ENCODE measurements at places on chromosomes 3 and 15.
A peak's percentile ranks its signal among the peaks of the same experiment; 100 is the strongest.

DNA sequence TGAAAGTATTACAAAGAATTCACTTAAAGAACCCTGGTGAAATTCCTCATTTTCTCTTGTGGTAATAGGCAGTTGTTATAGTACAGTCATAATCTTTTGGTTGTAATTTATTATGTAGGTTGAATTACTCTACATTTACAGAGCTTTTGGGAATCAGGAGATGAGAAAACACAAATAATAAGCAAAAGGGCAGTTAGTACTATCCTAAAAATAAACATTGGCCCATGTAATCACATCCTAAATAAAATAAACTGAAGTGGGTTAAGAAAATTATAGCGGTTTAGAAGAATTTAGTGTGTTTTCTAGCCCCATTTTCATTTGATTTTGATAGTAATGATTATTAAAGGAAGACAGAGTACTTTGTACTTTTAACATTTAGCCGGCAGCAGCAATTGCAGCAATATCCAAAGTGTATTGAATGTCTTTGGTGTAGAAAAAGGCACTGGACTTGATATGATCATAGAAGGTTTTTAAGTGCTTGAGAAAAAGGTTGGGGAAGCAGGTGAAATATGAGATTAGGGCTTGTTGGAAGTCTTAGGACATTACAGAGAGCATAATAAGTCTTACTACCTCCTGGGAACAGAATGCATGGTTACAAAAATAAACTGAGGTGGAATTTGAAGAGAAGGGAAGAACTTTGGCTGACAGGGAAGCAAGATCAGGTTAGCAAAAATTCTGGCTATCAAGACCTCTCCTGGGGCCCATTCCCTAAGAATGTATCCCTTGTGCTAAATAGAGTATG lies 79.9 kb downstream of the MBNL1 start:
- no peak for DNase-seq

GRCh38 chr15:47610736-47611135 lies 106.6 kb upstream of the SEMA6D start:
- no peak for DNase-seq

DNA sequence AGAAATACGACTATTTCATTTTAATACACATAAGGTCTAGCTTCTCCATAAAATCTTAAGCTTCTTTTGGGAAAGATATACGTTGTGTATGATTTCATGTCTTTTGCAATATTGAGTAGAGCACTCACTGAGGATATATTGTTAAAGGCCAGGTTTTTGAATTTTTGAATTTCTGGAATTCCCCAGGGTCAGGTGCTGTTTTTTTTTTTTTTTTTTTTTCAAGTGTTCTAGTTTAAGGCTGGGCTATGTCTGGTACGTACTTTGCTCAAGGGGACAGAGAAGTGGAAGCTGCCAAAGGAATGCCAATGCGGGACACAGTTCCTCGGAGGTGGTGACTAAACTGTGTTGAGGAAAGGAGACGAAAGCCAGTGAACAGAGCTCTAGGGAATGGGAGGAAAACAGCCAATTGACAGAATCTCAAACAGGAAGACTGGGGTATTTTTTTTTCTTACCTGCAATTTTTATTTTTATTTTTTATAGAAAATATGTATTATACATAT lies 510.5 kb upstream of the CBLB start:
- no peak for DNase-seq

DNA sequence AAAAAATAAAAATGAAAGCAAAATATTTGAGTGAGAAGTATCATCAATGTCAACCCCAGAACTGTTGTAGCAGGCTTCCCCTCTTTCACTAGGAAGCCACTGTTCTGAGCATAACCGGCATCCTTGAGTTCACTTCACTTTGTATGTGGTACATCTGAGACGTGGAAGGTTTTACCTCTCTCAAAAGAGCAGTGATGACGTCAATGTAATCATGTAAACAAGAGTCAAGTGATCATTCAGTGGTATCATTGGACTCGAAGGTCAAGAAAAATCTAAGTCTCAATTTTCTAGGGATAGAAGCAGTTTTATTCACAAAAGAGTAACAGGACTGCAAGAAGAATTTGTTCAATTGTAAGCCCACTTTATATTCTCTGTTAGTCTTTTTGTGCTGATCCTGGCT lies 339.8 kb upstream of the THRB start:
- no peak for DNase-seq

DNA sequence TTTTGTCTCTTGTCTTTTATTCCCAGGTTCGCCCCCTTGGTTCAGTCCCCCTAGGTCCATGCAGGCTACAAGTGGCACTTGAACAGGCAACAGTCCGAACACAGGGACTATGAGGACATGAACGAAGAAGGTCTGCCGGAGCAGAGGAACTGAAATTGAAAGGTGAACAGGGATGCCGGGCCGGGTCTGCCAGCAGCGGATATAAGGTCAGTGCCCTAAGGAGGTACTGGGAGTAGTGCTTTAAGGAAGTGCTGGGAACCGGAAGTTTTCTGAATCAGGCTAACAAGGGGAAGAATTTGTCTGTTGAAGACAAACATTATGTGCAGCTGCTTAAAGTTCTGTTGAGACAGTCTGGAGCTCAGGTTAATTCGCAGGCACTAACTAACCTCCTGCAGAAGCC lies 46.8 kb downstream of the LSM3 start:
- DNase-seq, result no peak

DNA sequence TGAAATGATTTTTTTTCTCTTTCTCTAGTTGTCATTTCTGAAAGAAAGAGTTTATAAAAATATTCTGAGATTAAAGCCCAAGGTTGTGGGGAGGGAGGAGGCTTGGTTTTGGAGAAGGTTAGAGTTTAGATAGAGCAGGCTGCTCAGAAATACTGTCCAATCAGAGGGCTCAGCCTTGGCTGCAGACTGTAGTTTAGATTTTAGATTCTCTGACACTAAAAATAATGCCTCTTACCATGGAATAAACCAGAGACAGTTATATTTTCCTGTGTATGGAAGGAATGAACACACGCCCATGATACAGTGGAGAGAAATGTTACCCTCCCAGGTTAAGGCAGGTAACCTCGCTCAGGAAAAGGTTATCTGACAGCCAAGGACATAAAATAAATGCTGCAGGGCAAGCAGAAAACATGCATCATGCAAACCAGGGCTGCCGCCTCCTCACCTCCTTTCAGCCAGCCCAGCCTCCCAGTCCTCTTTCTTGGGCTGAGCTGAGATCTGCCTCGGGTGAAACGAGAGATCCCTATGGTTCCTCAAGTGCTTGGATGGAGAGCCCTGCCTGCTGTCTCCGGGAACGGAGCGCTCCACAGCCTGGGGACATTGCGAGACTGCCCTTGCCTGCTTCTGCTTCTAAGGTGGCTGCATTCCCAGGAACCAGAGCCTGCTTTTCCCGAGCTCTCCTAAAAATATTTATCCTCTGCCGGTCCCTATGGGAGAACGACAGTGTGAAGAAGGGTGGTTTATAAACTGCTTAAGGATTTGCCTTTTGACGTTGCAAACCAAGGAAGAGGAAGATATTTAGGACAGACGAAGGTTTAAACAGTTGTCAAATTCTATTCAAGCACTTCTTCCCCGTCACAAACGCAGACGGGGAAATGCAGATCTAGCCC lies 848 bp downstream of the NCEH1 start:
- peak; percentile 19 for DNase-seq

- peak; percentile 57 for DNase-seq
Measured at GRCh38 chr3:11498646-11499045, 145.1 kb downstream of the VGLL4 start.

DNA sequence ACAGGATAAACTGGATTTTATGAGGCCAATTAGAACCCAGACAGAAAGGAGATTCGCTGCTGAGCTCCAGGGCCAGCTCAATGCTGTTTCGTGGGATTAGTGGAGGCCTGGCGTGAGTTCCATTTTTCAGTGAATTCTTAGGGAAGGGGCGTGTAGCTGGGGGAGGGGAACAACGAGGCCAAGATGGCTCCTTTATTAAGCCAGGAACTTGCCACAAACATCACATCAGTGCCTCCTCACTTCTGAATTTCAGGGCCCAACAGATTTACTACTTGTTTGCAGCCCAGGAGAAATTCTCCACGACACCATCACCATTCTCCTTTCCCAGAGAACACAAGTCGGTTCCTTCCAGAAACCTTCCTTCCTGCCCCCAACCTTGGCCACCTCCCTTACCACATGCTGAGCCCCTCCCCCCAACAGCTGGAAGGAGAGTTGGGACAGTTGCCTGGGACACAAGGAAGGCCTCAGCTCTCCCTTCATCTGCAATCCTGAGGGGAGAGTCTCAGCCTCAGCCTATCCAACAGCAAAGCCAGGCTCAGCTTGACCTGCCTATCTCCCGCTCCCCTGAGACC lies 5.8 kb downstream of the IGDCC4 start:
- DNase-seq, result peak; percentile 74

DNA sequence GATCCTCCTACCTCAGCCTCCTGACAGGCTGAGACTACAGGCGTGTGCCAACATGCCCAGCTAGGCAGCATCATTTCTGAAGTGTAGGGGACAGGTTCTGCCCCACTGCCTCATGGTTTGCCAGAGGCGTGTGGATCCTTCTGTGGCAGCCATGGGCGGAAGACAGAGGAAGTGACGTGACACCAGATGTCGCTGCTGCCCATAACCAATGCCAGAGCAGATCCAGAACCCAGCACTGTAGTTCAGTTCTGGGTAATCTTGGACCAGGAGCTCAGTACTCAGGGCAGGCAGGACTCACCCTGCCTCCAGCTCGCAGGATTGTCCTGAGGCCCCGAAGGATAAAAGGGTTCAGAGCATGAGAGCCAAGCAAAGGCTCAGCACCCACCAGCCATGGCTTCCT lies 8.2 kb downstream of the RBPMS2 start:
- DNase-seq, result no peak

DNA sequence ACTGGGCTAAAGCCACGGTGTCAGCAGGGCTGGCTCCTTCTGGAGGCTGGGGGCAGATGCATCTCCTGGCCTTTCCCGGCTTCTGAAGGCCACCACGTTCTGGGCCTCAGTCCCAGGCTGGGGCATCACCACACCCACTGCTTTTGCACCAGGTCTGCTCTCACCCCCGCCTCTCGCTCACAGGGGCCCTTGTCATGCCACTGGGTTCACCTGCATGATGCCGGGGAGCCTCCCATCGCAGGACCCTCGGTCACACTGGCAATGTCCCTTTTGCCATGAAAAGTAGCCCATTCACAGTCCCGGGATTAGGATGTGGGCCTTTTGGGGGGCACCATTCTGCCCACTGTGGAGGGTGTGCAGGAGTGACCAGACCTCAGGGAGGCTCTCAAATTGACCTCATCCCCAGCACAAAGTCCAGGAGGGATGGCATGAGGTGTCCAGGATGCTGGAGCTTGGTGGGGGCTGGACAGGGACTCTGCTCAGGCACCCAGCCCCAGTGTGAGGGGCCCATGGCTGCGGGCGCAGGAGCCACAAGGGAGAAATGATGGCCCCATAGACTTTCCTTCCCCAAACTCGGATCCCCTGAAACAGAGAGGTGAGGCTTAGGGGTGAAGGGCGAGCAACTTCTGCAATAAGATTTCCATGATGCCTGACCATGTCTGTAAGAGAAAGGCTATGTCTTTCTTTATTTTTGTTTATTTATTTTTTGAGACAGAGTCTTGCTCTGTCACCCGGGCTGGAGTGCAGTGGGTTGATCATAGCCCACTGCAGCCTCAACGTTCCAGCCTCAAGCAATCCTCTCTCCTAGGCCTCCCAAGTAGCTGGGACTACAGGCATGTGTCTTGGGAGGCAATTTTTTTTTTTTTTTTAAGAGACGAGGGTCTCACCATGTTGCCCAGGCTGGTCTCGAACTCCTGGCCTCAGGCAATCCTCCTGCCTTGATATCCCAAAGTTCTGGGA lies 189.1 kb downstream of the GOLGA6L6 start:
- DNase-seq, result no peak

GRCh38 chr15:48996276-48996675 lies 32.6 kb upstream of the SHC4 start:
- DNase-seq, result no peak

GRCh38 chr3:75906555-75907112 lies 121.3 kb upstream of the ZNF717 start:
- no peak for DNase-seq

DNA sequence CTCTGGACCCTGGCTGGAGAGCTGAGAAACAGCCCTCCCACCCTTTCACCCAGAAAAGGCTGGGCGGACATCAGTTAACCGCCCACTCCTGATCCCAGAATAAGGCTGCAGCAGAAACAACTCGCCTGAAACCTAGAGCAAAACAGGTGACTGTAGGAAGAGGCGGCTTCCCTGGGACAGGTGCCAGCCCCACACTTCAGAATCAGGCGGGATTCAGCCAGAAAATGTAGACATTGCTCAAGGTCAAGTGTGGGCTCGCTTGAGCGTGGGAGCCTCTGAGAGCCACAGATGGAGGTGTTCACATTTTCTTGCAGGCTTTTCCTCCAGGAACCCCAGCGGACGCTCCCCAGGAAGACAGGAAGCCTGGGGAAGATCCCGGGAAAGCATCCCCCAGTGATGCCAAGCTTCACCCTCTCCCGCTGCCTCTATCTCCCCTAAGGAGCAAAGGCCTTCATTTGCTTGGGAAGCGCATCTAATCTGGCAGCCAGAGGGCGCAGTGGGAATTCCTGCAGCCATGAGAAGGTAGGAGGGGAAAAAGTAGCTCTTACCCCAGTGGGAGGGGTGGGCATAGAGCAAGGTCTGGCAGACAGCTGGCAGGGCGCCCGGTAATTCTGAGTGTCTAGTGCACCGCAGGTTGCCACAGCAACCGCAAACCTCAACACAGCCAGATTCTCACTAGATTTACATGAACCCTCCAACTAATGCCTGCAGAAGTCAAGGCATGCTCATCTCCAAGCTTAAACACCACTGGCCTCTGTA lies 77.7 kb downstream of the OCA2 start:
- DNase-seq, result peak; percentile 83

DNA sequence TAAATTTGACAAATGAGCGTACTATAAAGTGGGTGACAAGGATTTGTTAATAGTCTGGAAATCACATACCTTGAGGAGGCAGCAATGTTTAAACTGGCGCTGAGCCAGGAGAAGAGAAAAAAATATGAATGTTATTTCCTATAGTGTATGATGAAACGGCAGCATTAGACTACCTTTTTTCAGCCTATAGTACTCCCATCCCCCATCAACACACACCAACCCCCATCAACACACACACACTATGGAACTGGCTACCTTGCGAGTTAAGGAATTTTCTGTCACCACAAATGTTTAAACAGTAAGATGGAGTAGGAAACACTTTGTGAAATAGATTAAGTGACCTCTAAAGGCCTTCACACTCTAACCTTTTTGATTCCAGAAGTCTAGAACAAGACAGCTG lies 46.8 kb upstream of the ZCWPW2 start:
- DNase-seq, result no peak

DNA sequence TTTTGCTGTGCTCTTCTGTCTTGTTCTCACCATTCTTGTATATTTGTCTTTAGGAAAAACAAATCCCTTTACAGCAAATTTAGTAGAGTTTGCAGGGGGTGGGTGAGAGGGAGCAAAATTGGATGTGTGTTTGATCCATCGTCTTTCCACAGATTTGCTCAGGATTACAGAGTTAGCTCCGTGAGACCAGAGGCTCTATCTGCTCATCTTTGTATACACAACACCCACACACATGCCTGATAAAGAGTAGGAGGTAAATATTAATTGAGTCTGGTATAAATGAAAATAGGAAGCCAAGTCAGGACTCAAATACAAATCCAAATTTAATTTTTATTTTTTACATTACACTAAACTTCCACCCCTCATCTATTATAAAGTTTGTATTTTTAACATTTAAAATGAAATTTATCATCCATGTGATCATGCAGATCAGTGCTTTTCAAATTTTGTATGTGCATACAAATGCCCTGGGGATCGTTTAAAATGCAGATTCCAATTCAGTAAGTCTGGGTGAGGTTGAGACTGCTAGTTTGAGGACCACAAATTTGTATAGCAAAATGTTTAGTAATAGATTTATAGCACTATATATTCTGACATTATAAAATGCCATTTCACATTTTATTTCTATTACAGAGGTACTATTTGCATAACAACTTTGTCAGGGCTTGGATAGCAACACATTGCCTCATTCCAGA lies 326.7 kb downstream of the LSAMP start:
- no peak for DNase-seq
